ENCODE measurements at places on chromosomes 16 and 17.

GRCh38 chr16:11524098-11524760 lies 62.5 kb downstream of the LITAF start:
- no peak for DNase-seq

DNA sequence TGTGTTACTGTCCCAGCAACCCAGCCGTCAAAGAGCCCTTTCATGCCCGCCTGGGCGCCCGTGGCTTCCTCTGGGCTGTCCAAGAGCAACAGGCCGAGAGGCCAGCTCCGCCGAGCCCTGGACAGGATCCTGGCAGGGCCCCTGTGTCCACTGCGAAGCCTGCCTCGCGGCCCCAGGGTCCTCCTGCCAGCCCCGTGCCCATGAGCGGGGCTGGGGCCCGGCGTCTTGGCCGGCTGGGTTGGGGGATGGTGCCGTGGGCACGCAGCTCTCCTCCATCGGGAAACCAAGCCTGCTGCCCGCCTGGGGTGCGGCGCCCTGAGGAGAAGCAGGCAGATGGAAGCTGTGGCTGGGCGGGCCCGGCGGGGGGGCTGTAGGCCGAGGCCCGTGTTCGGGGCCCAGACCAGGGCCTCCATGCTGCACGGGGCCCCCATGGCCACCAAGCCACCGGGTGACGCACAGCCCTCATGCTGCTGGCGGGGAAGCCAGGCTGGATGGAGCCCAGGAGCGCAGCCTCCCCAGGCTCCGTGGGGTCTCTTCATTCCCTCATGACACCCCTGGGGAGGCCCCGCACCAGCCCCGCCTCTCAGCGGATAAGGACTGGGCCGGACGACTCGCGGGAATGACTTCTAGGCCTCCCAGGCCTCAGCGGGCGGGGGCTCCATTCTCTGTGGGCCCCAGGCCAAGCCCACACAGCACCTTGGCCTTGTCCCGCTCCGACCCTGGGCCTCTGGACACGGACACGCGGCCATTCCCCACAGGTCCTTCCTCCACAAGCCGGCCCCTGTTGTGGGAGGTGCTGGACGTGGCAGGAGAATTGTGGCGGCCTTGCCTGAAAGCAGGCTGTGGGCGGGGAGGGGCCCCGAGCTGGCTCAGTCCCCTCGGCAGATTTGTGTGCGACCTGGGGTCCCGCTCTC lies at the start of gene C1QTNF8:
Gene C1QTNF8, minus strand, starts transcription at position 76 of the 914 bp plus-strand sequence. CDS start 1,322 bp downstream, outside the sequence.
- DNase-seq, result no peak

- no peak for DNase-seq
Measured at GRCh38 chr17:78041386-78042179, 83.1 kb downstream of the TNRC6C start.

GRCh38 chr16:8655184-8655717 lies 19.2 kb upstream of the ABAT start:
- no peak for DNase-seq

- DNase-seq, result no peak
Measured at GRCh38 chr17:8153525-8153956, 1.3 kb upstream of the PER1 start.

DNA sequence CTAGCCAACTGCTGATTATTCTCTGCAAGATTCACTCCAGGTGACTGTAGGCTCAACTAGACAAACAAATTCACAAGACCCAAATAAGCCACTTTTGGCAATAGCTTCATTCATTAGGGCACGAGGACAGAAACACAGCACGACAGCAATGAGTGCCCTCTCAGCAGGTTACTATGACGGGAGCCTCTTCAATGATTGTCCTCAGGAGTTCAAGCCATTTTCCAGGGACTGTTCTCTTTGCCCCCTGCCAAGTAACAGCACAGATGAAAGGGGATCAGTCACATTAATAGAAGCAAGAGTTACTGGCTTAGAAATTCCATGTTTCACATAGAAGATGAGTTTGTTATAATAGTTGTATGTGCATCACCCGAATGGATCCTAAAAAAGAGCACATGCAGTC lies 712.2 kb downstream of the CDH8 start:
- DNase-seq, result no peak

- no peak for DNase-seq
Measured at GRCh38 chr17:56269556-56270389, 116.5 kb downstream of the ANKFN1 start.

- no peak for DNase-seq
Measured at GRCh38 chr17:13561606-13562270, 40.0 kb downstream of the HS3ST3A1 start.

GRCh38 chr17:40582328-40582901 lies 17.1 kb upstream of the CCR7 start:
- peak; percentile 40 for DNase-seq

DNA sequence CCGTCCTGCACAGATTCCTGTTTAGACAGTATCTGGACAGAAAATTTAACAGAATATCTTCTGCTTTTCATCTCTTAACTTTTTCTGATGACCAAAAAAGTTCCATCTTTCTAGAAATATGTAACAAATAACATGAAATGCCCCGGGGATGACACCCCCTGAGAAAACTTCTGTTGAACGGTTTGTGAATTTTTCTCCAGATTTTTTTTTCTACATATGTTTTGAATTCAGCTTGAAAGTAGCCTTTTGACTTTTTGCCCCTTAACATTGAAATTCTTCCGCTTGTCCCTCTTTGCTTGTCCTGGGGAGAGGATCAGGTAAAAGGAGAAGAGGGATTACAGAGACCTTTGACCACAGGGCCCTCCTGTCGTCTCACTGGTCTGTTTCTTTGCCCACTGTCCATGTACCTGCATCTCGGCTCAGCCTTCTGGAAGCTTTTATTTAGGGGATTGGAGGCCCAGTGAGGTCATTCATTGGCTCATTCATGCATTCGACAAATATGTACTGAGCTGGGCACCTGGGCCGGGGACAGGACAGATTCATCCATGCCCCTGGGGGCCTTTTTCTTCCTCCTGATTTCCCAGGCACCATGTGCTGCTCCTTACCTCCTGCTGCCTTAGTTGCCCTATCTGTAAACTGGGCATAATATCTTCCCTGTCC lies 19.6 kb upstream of the CPNE2 start:
- DNase-seq, result no peak

- no peak for DNase-seq
Measured at GRCh38 chr16:55257966-55258613, 65.9 kb upstream of the IRX6 start.

GRCh38 chr17:31416503-31416923 lies 25.0 kb downstream of the RAB11FIP4 start:
- no peak for DNase-seq

GRCh38 chr17:82103553-82104451 lies 5.8 kb upstream of the FASN start:
- DNase-seq, result no peak

GRCh38 chr17:7111784-7112509 lies 2.7 kb downstream of the ASGR2 start:
- DNase-seq, result no peak
